ENCODE measurements at places on chromosomes 12 and 14. TPM values are rescaled to one million over a fixed set of nuclear protein-coding genes. Genes with fewer than 3 reads are reported as not detected.
A peak's percentile ranks its signal among the peaks of the same experiment; 100 is the strongest.

DNA sequence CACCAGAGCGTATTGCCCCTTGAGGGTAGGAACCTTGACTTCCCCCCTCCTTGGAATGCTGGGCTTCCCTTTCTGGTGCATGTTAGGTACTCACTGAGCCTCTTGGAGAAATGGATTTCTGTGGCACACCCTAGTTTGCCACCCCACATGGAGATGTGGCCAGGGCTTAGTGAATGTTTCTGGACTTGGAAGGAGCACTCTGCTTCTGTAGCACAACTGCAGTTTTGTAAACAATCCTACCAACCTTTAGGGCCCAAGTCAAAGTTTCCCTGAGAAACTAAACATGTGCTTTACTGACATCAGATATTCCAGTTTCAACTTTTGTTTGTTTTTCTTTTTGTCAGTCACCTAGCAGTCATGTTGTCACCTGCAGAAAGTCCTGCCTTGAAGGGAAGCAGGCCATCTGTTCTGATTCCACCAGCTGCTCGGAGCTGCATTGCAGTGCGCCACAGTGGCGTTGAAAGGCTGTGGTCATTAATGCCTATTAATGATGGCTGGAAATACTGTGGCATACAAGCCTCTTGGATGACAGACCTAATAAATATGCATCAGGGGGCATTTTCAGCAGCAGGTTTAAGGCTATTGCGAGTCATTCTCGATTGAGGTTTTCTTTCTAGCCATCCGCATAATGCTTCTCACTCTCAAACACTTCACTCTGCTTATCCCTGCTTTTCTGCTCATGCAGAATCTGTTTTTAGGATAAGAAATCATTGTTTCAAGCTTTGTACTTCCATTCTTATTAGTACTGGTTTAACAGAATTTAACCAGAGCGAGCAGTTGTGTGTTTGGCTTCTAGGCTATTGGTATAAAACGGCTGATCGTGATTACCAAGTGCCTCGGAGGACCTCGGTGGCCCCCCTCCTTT is 7.8 kb downstream of the PELI2 start:
- peaks cover 59% of the 10 kb centered on the region for H3K4me1 ChIP-seq
- H3K27ac ChIP-seq, result no peak overlapping the region
- no peaks in the 10 kb centered on the region for H3K36me3 ChIP-seq

The MUCL1 gene
- not detected for total RNA-seq

DNA sequence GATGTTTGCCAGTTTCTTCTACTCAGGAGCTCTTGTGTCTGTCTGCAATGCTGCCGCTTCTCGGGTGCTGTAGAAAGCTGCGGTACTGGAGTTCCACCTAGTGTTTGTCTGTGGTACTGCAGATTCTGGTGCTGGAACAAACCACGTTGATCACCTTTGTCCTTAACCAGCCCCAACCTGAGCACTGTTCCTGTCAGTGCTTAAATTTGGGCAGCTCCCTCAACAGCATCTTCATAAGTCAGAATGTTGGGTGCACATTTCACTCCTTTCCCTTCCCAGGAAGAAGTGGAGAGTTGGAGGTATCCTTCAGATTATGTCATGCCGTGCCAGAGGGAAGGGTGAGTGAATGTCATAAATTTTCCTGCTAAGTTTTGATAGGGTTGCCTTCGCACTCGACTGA is 48.7 kb upstream of the LALBA start:
- H3K36me3 ChIP-seq, result no peaks in the 10 kb centered on the region
- no peak overlapping the region for H3K4me3 ChIP-seq
- no peak overlapping the region for H3K27ac ChIP-seq
- H3K4me1 ChIP-seq, result no peaks in the 10 kb centered on the region
- DNase-seq, result peak; percentile 90

GRCh38 chr12:61998791-61999190 is 261.4 kb upstream of the USP15 start:
- no peaks in the 10 kb centered on the region for H3K36me3 ChIP-seq
- H3K27me3 ChIP-seq, result no peaks in the 10 kb centered on the region
- no peaks in the 10 kb centered on the region for H3K4me1 ChIP-seq
- H3K4me3 ChIP-seq, result no peak overlapping the region
- no peak overlapping the region for H3K27ac ChIP-seq

DNA sequence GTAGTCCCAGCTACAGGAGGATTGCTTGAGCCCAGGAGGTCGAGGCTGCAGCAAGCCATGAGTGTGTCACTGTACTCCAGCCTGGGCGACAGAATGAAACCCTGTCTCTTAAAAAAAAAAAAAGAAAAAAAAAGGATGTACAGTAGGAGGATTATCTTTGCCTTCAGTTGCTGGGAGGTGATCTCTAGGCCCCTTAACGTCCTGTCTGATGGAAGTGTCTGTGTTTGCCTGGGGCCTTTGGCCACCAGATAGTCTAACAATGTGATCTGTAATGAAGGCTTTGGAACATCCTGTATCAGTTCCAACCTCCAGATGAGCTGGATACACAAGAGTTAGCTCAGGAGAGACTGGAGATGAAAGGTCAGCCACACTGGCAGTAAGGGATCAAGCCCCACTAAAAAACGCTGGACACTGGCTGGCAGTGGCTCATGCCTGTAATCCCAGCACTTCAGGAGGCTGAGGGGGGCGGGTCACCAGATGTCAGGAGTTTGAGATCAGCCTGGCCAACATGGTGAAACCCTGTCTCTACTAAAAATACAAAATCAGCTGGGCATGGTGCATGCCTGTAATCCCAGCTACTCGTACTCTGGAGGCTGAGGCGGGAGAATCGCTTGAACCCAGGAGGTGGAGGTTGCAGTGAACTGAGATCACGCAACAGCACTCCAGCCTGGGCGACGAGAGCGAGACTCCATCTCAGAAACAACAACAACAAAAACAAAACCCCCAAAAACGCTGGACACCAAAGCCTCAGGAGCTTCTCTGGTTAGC is 19.0 kb upstream of the HNF1A start:
- H3K4me1 ChIP-seq, result no peaks in the 10 kb centered on the region
- no peak overlapping the region for H3K27ac ChIP-seq
- no peaks in the 10 kb centered on the region for H3K36me3 ChIP-seq

The RIPK3 gene
- 0.16 TPM for total RNA-seq

The PRICKLE1 gene
- 51.7 TPM for total RNA-seq

Data from GM23338 (cell line).